ENCODE measurements at places on chromosomes 4 and X. TPM values are rescaled to one million over a fixed set of nuclear protein-coding genes. Genes with fewer than 3 reads are reported as not detected.
A peak's percentile ranks its signal among the peaks of the same experiment; 100 is the strongest.

DNA sequence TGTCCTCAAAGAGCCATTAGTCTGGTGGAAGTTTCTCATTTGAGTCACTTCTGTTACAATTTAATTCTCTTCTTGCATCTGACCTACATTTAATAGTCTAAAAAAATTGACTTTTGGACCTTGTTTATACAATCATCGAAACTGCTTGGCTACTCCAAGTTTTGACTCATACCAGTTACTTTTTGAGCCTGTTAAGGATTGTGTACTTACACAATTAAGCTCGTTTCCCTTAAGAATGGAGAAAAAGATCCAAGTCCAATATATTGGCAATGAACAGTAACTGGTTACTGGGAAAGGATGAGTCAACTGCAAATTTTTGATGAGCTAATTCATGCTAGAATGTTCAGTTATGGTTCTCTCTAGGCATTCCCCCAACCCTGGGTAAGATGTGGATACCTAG is 58.2 kb downstream of the DCX start:
- no peak for DNase-seq

DNA sequence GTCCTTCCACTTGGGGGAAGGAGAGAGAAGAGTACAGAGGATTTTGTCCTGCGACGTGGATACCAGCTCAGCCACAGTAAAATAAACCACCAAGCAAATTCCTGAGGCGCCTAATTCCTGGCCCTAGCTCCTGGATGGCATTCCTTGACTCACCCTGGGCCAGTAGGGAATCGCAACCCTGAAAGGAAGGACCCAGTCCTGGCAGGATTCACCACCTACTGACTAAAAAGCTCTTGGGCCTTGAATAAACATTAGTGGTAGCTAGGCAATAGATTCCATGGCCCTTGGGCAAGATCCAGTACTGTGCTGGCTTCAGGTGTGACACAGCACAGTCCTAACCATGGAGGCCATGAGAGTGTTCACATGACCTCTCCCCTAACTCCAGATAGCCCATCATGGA is 45.6 kb downstream of the GABRA3 start:
- DNase-seq = no peak

- no peak for DNase-seq
These were observed 87.4 kb upstream of the ETNPPL start for GRCh38 chr4:108850219-108850649.

DNA sequence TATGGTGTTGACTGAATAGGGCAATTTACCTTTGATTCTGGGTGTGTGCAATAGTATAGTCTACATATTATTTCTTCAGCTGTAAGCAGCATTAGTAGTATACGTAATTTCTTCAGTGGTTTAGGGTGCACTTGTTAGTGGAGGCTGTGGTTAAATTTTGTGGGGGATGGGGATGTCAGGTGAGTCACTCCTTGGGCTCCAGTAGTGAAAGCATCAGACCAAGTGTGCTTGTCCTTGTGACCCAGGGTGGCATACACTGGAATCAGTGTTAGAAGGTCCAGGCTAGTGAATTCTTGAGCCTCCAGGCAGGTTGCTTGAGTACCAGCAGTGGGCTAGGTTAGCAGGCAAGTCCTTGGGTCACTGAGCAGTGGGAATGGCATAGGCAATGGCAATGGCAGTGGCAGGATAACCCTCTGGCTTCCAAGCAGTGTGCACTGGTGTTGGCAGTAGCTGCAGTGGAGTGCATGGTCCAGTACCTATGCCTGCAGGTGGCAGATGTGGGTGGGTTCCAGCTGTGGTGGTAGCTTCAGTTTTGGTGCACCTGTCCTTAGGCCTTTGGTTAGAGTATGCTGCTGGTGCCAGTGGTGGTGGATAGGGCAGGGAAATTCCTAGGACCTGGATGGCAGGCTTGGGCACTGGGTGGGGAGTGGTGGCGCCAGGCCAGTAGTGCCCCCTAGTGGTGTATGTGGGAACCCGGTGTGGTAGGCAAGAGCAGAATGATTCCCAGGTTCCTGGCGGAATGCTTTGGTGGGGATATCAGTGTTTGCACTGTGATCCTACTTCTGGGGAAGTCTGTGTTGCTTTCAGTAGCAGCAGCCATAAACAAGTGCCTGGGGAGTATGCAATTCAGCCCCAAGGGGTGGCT is 531.0 kb downstream of the SMARCA1 start:
- no peak for DNase-seq

- DNase-seq = peak; percentile 2
These were observed 78.5 kb downstream of the ELOVL6 start for GRCh38 chr4:110119880-110120279.

- no peak for DNase-seq
These were observed 91.4 kb downstream of the GPR174 start for GRCh38 chrX:79235899-79236298.

The CFAP47 gene
- total RNA-seq = not detected

The FMR1NB gene
- not detected for total RNA-seq

The TMEM150C gene
- total RNA-seq = 0.98 TPM

DNA sequence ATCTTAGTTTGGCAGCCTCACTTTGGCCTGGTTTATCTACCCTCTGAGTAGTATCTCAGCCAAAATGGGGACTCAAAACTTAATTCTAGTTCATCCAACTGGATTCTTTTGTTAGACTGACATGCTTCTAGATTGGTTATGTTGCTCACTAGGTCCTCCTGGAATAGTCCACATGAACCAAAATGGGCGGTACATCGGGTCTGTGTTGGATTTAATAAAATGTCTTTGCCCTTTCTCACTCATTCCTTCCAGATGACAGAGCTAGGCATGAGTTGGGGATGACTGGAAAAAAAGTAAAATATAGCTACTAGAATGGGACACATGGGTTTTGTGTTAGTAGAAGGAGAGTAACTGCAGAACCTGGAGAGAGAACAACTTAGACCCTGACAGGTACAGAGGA is 247.9 kb downstream of the CCSER1 start:
- DNase-seq = no peak

The ANOS1 gene
- 0.22 TPM for total RNA-seq

GRCh38 chr4:151267822-151268535 is 9.0 kb upstream of the PRSS48 start:
- DNase-seq = no peak

DNA sequence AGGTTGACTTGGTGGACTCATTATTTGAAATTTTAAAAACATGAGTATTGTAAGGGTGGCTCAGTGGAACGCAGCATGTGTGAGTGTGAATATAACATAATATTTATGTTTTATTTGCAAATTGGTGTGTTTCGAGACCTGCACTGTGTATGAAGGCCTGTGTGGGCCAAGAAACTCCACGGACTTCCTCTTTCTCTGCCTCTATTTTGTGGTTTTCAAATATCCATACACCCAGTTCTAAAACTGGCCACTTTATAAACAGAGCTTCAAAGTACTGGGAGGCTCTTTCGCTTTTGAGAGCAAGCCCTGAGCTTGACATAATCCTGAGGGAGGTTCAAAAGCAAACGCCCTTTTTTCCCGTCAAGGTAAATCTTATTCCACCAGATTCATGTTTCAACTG is 187.7 kb downstream of the GPAT3 start:
- no peak for DNase-seq

DNA sequence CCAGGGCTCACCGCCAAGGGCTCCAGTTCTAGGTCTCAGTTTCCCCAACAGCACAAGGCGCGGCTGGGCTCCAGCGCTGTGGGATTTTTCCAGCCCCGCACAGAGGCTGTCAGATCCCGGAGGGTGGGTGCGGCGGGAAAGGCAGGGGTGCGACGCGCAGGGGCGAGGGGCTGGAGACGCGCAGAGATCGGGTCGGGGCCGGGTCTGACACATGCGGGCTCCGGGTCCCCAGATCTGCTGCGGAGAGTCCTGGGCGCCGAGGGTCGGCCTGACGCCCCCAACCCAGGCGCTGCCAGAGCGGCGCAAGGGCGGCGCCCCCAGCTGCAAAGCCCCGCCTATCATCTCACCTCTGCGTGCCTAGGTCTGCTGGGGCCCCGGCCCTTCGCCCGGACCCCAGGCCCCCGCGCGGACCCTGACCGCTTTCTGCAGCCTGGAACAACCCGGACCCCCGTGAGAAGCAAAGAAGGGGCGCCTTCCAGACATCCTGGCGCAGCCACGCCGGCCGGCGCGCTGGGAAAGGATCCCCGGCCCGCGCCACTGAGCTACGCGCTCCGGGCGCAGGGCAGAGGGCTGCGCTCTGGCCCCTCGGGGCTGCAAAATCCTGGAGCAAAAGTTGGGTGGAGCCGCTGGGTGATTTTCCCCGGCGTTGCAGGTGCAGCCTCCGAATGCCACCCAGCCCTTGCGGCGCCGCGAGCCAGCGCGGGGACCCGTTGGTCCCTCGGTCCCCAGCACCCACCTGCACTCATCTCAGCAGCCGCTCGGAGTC is 486 bp downstream of the ABLIM2 start:
- DNase-seq = no peak

The WDR17 gene
- 2.2 TPM for total RNA-seq

DNA sequence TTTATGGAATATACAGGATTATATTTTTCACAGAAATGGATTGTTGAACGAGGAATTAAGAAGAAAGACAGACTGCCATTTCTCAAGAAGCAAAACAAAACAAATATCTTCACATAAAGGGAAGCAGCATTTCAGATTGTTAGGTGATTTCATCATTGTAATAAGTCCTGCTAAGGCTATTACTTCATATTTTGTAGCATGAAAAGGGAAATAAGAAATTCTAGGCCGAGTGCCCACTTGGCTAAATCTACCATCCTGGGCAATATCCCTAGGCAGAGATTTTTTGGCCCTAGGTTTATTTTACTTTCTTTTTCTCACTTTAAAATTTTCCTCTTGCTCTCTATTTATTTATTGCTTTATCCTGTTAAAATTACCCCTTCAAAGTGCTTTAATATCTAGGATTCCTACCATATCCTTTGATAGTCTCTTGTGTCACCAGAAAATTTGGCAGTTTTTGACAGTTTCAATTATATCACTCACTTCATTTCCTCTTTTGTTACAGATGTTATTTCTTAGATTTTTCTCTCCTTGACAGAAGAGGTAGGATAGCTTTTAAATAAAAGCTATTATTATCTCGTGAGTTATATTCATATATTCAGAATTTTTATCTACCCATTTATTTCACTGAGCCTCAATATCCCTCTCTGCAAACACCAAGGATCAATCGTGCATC is 142.3 kb downstream of the PDGFC start:
- no peak for DNase-seq

DNA sequence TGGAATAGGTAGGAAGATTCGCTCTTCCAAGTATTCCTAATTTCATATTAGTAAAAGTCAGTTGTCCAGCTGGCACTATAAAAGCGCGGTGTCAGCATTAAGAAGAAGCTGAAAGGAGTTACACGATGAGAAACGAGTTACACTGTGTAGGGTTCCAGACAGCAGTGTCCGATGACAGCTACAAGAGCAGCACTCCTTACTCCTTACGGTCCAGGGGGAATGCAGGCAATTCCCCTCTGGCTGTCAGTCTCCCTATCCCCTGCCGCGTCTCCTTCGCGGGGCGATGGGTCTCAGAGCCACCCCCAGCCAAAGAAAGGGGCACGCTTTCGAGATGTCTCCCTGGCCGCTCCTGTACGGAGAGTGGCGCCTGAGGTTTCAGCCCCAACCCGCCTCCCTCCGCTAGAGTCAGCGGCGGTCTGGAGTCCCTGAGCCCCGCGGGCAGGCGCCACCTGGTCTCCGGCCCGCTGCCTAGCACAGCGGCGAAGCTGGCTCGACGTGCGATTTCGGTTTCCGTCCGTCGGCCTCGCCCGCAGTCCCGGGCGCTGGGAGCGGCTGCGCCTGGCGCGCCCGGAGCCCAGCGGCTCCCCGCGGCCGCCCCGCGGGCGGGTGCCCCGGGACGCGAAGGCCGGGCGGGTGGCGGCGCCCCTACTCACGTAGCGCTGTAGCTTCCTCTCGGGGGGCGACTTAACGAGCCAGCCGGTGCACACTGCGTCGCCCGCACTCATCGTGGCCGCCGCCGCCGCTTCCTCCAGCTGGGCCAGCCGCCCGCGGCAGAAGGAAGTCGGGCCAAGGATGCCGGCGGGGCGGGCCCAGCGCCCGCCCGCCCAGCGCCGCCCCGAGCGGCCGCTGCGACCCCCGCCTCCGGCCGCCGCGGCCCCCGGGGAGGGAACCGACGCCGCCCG is at the start of gene GAB3:
Gene GAB3, minus strand, starts transcription at position 777 of the 902 bp plus-strand sequence. Its CDS starts 52 bp downstream, at position 725.
- peak; percentile 30 for DNase-seq

The POLR2B gene
- 77.1 TPM for total RNA-seq

GRCh38 chr4:89305712-89306437 is 1.7 kb downstream of the GPRIN3 start:
- DNase-seq = no peak

- DNase-seq = no peak
These were observed 65.5 kb upstream of the SLC34A2 start for GRCh38 chr4:25590171-25590570.

- DNase-seq = no peak
These were observed 136.0 kb downstream of the FNIP2 start for GRCh38 chr4:158904815-158905214.

GRCh38 chr4:60313611-60314178 is 886.4 kb upstream of the ADGRL3 start:
- DNase-seq = no peak

The COQ2 gene
- 16.5 TPM for total RNA-seq

DNA sequence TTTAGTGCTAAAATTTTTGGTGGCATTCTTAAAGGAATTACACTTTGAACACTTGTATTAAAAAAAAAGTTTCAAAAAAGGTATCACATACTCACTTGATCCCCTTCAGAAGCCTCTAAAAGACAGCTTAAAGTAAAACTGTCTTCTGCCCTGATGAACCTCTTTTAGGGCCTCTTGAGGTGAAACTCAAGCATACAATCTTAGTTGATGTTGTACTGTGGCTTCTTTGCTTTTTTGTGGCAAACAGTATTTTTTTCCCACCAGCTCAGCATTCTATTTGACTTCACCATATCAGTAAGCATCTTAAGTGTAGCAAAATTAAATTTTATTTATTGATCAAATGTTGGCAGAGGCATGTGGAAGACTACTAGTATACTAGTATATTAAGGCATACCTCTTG is 13.7 kb downstream of the SEC24B start:
- DNase-seq = no peak

DNA sequence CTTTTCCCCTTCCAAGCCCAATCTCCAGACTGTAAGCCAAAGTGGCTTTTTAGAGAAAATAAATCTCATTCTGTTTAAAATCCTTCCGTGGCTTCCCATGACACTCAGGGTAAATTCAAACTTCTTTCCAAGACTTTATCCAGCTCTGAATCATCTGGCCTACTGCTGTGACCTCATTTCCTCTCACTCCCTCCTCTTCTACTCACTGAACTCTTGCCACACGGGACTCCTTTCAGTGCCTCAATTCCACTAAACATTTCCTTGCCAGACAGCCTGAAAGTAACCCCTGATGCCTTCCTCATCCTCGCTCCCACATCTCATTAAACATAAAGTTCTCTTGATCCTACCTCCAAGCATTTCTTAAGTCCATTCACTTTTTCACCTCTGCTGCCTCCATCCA is 27.8 kb upstream of the RNF128 start:
- no peak for DNase-seq

GRCh38 chrX:2342874-2343273 is 157.9 kb downstream of the DHRSX start:
- no peak for DNase-seq

- DNase-seq = no peak
These were observed 16.2 kb downstream of the POU4F2 start for GRCh38 chr4:146654687-146655520.

The KLB gene
- not detected for total RNA-seq

DNA sequence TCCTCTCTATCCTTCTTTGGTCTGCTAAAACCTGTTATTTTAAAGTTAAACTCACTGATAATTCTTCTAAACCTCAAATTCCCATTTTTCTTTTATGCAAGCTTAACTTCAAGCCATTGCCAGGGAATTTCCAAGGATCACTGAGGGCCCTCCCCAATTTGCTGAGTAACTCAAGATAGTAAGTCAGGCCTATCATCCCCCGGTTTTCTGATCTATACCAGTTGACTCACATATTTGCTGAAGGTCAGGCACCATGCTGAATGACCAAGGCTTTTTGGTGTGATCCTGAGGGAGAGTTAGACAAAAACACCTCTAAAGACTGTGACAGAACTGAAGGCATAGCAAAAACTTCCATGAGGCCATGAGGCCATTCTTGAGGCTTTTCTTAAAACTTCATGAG is 1301.9 kb downstream of the PCDH7 start:
- DNase-seq = no peak
